Frontal cortex (tissue), 4 donors: ENCODE measurements at places on chromosomes 3 and 15. TPM values are rescaled to one million over a fixed set of nuclear protein-coding genes. Genes with fewer than 3 reads are reported as not detected.

- DNase-seq = no peak
These were observed 34.0 kb downstream of the ZNF592 start for GRCh38 chr15:84782346-84782745.

Gene LNP1
- total RNA-seq = 11.0 TPM

DNA sequence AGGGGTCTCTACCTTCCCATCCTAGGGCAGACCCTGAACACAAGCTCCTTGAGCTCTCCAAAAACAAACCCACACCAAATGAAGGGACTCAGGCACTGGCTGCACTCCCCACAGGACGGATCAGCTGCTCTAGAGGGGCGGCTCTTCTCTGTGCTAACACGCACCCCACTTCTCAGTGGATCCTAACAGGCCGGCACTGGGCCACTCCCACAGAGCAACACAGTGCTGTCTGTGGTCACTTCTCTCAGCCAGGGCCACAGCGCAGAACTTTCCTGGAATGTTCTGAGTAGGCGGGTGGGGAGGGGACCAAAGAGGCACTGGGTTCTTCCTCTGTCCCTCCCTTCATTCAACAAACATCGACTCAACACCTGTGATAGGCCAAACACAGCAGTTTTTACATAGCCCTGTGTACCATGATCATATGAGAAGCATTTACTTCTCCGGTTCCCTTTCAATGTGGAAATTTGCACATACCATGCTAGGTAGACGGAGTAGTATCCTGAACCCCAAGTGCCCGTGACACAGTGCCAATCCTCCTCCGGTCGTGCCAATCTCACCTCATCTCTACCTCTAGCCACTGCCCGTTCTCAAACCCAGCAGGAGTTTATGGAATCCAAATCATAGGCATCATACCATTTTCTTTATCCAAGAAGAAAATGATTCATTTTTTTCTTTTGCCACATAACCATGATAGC is 98.1 kb downstream of the LRIG1 start:
- no peak for DNase-seq

- no peak for DNase-seq
These were observed 287.1 kb downstream of the NAALADL2 start for GRCh38 chr3:175146258-175146657.

Gene SPINK8
- total RNA-seq = not detected
